CD4-positive, CD25-positive, alpha-beta regulatory T cell (primary cell): ENCODE measurements at places on chromosomes 1 and 21. TPM values are rescaled to one million over a fixed set of nuclear protein-coding genes. Genes with fewer than 3 reads are reported as not detected.

The LRP8 gene
- total RNA-seq = 23.7 TPM

The VHLL gene
- total RNA-seq = not detected

The FAM78B gene
- total RNA-seq = 0.30 TPM

The RHD gene
- 0.20 TPM for total RNA-seq

The EDARADD gene
- 5.0 TPM for total RNA-seq

DNA sequence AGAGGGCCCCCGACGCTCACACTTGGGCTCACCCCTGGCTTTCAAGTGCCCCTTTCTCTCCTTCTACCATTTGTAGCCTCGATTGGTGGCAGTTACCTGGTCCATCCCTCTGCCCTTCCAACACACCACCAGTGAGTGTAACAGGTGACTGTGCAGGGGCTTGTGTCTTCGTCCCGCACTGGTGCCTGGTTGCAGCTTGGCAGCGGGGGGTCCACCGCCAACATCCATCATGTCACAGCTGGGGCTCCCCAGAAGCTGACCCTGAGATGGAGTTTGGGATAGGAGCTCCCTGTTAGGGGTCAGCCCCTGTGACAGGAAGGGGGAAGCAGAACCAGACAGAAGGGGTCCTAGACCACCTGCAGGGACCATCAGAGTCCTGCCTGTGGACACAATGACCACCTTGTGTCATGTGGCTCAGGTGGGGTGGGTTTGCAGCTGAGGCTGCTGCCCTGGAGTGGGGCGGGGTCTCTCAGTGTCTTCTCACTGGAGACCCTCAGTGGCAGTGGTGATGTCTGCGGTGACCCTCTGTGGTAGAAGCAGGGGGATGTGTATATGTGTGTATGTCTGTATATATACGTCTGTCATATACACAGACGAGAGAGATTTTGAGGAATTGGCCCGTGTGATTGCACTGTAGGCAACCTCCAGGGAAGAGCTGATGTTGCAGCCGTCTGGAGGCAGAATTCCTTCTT is 3.6 kb upstream of the CALML6 start:
- no peak overlapping the region for H3K4me3 ChIP-seq
- no peak overlapping the region for H3K27ac ChIP-seq
- H3K4me1 ChIP-seq = peaks cover 9% of the 10 kb centered on the region
- no peaks in the 10 kb centered on the region for H3K27me3 ChIP-seq
- DNase-seq = no peak
- H3K36me3 ChIP-seq = no peaks in the 10 kb centered on the region

DNA sequence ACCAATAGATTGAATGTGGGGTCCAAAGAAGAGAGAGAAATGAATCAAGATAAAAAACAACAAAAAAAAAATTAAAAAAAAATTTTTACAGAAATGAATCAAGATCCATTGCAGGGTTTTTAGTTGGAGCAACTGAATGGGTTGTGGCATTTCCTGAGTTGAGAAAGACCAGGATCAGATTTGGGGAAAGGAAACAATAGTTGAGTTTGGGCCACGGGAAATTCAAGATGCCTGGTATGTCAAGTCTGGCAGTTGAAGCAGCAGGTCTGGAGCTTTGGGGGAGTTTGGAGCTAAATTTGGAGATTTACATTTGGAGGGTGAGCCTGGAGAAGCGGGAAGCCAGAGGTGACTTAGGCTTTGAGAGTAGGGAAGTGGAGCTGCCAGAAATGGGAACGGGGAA is 22.6 kb downstream of the ATP8B2 start:
- no peak overlapping the region for H3K27ac ChIP-seq
- H3K36me3 ChIP-seq = peaks cover 71% of the 10 kb centered on the region
- no peaks in the 10 kb centered on the region for H3K27me3 ChIP-seq

DNA sequence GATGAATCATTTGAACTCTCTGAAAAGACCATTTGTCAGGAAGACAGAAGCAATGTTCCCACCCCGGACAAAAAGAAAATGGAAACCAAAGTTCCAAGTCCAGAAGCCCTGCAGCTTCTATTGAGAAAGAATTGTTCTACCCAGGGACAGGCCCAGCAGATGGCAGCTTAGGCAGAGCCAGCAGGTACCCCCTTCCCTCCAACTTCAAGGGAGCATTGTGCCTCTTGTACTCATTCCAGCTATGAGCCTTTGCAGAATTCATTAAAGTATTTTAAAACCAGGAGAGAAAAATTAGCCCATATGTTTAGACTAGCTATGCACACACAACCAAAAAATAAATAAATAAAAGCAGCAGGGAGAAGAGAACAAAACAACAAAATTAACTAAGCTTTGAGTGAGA is 85.2 kb upstream of the KCND3 start:
- H3K4me3 ChIP-seq = no peak overlapping the region
- H3K27me3 ChIP-seq = no peaks in the 10 kb centered on the region
- H3K36me3 ChIP-seq = no peaks in the 10 kb centered on the region
- no peak overlapping the region for H3K27ac ChIP-seq

- peaks cover 4% of the 10 kb centered on the region for H3K27me3 ChIP-seq
- no peaks in the 10 kb centered on the region for H3K36me3 ChIP-seq
- no peak for DNase-seq
- no peak overlapping the region for H3K27ac ChIP-seq
These were observed 6.9 kb upstream of the DNAH14 start for GRCh38 chr1:224922404-224923164.

GRCh38 chr1:215544566-215544965 is 22.5 kb upstream of the KCTD3 start:
- no peaks in the 10 kb centered on the region for H3K4me1 ChIP-seq
- H3K27me3 ChIP-seq = no peaks in the 10 kb centered on the region
- no peak overlapping the region for H3K27ac ChIP-seq
- H3K36me3 ChIP-seq = no peaks in the 10 kb centered on the region

GRCh38 chr1:228979774-228980173 is 244.5 kb downstream of the RHOU start:
- H3K4me3 ChIP-seq = no peak overlapping the region
- DNase-seq = no peak
- no peaks in the 10 kb centered on the region for H3K27me3 ChIP-seq
- no peaks in the 10 kb centered on the region for H3K36me3 ChIP-seq
- H3K27ac ChIP-seq = no peak overlapping the region

DNA sequence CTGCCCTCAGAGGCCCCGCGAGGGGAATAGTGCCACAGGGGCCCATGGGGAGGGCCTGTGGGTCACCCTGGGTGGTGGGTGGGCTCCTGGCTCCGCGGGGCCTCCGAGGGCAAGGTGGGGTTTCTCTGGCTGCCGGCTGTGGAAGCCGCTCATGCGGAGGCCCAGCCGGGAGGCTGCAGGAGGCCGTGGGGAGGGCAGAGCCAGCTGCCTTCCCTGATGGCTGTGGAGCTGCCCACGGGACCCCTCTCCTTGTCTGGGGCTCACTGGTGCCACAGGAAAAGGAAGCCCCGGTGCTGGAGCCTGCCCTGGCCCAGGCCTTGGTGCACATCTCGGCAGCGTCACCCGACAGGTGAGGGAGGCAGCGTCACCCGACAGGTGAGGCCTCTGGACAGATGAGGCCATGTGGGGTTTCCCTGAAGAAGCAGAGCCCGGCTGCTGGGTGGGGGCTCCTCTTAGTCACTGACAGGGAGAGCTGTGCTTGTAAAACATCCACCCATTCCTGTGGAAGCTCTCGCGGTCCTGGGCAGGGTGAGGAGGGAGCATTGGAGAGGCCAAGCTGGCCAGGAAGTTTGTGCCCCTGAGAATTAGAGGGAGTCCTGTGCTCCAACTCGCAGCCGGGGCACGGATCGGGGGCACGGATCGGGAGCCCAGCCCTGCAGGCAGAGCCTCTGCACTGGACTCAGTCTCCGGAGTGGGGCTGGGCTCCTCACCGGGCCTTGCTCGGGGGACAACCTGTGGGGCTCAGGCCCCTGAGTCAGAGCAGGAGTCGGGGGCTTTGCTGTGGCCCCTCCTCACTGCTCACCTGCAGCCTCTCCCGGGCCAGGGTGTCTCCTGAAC is 6.1 kb downstream of the MIB2 start:
- no peak overlapping the region for H3K27ac ChIP-seq
- peaks cover 8% of the 10 kb centered on the region for H3K4me1 ChIP-seq
- no peak for DNase-seq
- H3K27me3 ChIP-seq = no peaks in the 10 kb centered on the region

GRCh38 chr1:22798083-22798482 is 87.4 kb downstream of the EPHB2 start:
- no peaks in the 10 kb centered on the region for H3K36me3 ChIP-seq
- H3K27me3 ChIP-seq = no peaks in the 10 kb centered on the region
- H3K4me1 ChIP-seq = no peaks in the 10 kb centered on the region
- no peak overlapping the region for H3K4me3 ChIP-seq
- DNase-seq = no peak

- H3K4me3 ChIP-seq = no peak overlapping the region
- no peaks in the 10 kb centered on the region for H3K4me1 ChIP-seq
- DNase-seq = no peak
- H3K36me3 ChIP-seq = no peaks in the 10 kb centered on the region
These were observed 316.5 kb upstream of the USP24 start for GRCh38 chr1:55531644-55532043.

- peaks cover 11% of the 10 kb centered on the region for H3K36me3 ChIP-seq
- no peak overlapping the region for H3K4me3 ChIP-seq
- H3K27ac ChIP-seq = no peak overlapping the region
- no peaks in the 10 kb centered on the region for H3K27me3 ChIP-seq
- DNase-seq = no peak
These were observed 165.3 kb downstream of the GALNT2 start for GRCh38 chr1:230232371-230232771.

DNA sequence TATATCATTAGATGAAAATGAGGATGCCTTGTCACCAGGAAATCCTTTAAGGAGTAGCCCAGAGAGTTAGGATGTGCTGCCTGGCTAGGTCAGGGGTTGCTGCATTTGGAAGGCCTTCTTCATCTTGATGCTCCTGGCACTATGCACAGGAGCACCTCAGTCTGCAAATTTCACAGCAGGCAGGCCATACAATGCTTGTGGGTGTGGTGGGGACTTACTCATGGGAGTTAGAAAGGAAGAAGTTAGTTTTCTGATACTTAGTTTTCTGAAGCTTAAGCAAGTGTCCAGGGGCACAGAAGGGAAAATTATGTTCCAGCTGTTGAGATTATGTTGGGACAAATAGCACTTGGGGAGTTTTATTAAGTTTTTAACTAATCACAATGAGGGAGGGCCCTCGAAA is 11.4 kb downstream of the HLX start:
- H3K27ac ChIP-seq = no peak overlapping the region
- peaks cover 32% of the 10 kb centered on the region for H3K27me3 ChIP-seq
- no peak for DNase-seq
- H3K4me3 ChIP-seq = no peak overlapping the region
- H3K4me1 ChIP-seq = no peaks in the 10 kb centered on the region
- H3K36me3 ChIP-seq = no peaks in the 10 kb centered on the region

GRCh38 chr1:236501093-236501492 is 22.7 kb upstream of the LGALS8 start:
- H3K4me1 ChIP-seq = peaks cover 5% of the 10 kb centered on the region
- no peaks in the 10 kb centered on the region for H3K36me3 ChIP-seq
- H3K4me3 ChIP-seq = no peak overlapping the region
- H3K27ac ChIP-seq = no peak overlapping the region
- no peak for DNase-seq

DNA sequence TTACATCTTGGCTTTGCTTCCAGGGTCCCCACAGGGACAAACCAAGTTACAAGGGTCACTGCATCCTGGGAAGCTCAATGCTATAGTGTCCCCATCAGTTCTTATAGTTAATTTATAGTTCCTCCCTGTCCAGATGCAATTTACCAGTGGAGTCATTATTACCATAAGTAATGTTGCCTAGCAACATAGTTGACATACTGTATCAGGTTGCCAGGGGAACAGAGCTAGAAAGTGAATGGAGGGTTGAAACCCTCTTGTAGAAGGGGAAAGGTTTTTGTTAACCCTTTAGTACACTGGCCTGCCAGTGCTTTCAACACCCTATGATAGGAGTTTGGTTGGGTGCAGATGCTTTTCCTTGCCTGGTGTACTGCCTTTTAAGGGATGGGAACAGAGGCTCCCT is 34.3 kb upstream of the TTC4 start:
- H3K4me3 ChIP-seq = no peak overlapping the region
- no peaks in the 10 kb centered on the region for H3K36me3 ChIP-seq
- H3K4me1 ChIP-seq = no peaks in the 10 kb centered on the region

DNA sequence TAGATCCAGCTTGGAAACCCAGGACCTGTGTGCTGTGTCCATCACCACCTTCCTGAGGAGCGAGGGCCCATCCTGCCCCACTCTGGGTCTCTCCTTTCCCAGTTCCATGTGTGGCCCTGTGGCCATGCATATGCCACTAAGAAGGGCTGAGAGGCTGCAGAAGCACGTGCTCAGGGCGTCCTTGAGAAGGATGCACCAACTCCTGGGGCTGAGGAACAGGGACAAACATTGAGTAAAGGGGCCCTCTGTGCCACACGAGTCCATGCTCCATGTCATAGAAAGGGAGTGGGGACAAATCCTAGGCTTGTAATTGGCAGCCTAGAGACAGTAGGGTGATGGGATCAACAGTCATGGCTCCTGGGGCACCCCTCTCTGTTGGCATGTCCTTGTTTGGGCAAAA is 8.4 kb downstream of the ETV3L start:
- H3K4me1 ChIP-seq = no peaks in the 10 kb centered on the region
- no peaks in the 10 kb centered on the region for H3K36me3 ChIP-seq
- H3K4me3 ChIP-seq = no peak overlapping the region
- no peak for DNase-seq
- no peak overlapping the region for H3K27ac ChIP-seq

GRCh38 chr1:63829349-63830327 is 55.8 kb downstream of the ROR1 start:
- no peak overlapping the region for H3K27ac ChIP-seq
- H3K27me3 ChIP-seq = peaks cover 2% of the 10 kb centered on the region
- no peaks in the 10 kb centered on the region for H3K4me1 ChIP-seq
- no peak for DNase-seq
- no peak overlapping the region for H3K4me3 ChIP-seq

DNA sequence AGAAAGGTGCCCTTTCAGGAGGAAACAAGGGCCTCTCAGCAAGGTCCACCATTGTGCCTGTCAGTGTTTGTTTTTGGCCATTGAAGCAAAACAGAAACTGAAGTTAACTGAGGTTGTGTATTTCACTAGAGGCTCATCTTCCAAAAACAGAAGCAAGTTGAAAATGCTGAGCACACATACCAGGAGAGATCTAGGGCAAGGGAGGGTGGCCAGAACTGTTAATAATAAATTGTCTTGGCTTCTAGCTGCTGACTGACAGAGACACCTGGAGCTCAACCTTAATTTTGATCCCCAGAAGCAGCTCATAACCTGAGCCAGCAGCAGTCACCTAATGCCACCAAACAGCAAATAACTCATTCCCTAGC is 5.2 kb downstream of the AGMAT start:
- H3K4me3 ChIP-seq = peak overlapping the region; percentile 65
- H3K27me3 ChIP-seq = no peaks in the 10 kb centered on the region
- H3K4me1 ChIP-seq = peaks cover 59% of the 10 kb centered on the region
- no peak for DNase-seq
- peaks cover 2% of the 10 kb centered on the region for H3K36me3 ChIP-seq
